ENCODE measurements at places on chromosomes 3 and 15.

DNA sequence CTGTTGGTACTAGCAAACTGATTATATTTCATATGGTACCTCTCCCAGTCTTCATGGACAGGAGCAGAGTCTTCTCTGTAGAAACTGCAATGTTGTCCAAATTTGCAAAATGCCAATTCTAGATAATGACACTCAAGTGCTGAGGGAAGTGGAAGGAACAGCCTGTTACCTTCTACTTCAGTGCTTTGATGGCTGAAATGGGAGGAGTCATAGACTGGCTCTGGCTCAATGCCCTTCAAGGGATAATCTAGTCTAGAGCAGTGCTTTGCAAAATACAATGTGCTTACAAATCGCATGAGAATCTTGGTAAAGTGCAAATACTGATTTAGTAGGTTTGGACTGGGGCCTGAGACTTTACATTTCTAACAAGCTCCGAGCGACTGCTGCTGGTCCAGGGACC, 51.7 kb upstream of the ACP3 start:
- no peak for DNase-seq

DNA sequence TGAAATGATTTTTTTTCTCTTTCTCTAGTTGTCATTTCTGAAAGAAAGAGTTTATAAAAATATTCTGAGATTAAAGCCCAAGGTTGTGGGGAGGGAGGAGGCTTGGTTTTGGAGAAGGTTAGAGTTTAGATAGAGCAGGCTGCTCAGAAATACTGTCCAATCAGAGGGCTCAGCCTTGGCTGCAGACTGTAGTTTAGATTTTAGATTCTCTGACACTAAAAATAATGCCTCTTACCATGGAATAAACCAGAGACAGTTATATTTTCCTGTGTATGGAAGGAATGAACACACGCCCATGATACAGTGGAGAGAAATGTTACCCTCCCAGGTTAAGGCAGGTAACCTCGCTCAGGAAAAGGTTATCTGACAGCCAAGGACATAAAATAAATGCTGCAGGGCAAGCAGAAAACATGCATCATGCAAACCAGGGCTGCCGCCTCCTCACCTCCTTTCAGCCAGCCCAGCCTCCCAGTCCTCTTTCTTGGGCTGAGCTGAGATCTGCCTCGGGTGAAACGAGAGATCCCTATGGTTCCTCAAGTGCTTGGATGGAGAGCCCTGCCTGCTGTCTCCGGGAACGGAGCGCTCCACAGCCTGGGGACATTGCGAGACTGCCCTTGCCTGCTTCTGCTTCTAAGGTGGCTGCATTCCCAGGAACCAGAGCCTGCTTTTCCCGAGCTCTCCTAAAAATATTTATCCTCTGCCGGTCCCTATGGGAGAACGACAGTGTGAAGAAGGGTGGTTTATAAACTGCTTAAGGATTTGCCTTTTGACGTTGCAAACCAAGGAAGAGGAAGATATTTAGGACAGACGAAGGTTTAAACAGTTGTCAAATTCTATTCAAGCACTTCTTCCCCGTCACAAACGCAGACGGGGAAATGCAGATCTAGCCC, 848 bp downstream of the NCEH1 start:
- DNase-seq = peak; percentile 35

DNA sequence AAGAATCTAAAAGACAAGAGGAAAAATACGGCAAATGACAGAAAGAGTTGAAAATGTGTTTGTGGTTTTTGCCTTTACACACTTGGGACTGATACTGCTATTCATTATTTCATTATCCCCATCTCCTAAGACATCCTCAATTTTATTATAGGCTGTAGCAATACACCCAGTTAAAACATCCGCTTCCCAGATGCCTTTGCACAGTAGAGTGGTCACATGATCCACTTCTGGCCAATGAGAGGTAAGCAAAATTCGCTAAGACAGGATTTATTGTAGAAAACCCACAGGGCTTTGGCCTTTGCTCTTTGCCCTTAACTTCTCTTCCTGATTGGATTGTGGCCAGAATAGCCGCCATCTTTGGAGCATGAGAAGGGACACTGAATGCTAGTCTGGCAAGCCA, 53.2 kb upstream of the BOC start:
- DNase-seq = no peak

DNA sequence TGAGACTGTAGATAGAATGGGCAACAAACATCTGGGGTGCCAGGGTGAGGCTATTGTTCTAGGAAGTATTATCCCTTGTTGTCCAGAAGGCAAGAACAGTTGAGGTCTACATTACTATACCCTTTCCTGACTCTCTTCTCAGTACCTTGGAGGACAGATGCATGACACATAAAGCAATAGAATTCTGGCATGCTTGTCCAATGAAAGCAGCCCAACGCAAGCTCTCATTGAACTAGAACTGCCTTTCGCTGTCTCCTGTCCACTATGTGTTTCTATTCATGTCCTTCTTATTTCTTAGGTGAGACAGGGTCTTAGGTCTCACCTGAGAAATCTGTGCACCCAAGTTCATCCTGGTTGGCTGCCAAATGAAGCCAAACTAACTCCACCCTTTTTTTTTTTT, 68.6 kb downstream of the TGFBR2 start:
- no peak for DNase-seq

- DNase-seq = no peak
Measured at GRCh38 chr3:113602836-113603235, 70.5 kb downstream of the SIDT1 start.

DNA sequence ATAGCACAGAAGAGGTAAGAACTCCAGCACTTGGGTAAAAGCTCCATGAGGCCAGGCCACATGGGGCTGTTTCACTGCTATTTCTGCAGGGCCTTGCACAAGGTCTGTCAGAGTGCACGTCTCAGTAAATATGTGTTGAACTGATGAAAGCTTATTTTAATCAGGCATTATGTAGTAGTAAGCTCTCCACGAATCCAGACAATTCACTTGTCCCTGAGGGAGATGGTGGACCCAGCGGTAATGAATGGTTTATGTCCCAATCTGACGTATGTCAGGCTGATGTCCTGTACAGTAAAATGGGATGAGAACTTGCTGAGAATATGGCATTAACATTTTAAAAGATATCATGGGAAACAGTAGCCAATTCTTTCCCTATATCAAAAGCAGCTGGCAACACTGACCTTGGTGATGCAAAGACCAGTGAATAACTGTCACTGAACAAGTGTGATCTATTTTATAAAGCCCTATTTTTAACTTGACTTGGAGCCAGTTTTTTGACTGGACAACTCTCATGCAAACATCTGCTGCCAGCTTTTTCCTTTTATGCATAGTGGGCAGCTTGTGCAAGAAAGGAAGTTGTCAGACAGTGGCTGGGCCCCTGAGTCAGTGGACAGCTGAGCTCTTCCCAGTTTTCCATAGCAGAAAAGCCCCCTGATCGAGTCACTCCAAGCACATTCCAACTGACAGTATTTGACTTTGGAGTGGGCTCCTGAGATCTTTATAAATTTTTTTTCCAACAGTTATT, 519.8 kb upstream of the MDFIC2 start:
- DNase-seq = peak; percentile 86

DNA sequence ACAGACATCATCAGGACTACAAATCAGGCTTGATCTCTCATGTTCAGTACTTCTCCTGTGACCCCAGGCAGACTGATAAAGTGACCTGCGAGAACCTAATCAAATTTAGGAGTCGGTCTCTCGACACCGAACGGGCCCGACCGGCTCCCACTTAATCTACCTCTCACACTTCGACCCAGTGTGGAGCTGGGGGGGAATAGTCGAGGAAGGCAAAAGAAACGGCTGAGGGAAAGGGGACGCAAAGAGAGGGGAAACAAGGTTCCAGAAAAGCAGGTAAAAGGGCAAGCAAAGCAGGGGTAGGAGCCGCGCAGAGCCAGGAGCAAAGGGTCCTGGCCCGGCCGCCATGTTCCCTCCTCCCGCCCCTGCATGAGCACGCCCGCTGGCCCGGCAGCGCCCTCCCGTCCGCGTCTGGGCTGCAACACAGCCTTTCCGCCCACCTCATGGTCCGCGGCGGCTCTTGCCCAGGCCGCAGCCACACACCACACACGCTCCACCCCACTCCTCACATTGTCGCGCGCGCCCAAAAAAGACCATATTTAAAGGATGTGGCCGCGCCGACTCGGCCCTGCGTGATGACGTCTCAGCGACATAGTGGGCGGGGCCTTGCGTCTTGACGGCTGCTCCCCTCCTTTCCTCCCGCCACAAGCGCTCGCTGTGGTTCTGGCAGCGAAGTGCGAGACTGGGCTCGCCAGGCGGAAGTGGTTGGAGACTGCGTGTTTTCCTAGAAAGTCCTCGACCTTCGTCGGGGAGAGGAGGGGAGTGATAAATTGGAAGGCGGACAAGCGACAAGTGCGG, at the start of gene ICE2:
TSS of gene ICE2 (minus strand) at position 577 of the 795 bp plus-strand sequence. CDS start 1,165 bp downstream, outside the sequence.
- peak; percentile 97 for DNase-seq

- DNase-seq = no peak
Measured at GRCh38 chr15:93152360-93152759, 63.3 kb upstream of the RGMA start.

DNA sequence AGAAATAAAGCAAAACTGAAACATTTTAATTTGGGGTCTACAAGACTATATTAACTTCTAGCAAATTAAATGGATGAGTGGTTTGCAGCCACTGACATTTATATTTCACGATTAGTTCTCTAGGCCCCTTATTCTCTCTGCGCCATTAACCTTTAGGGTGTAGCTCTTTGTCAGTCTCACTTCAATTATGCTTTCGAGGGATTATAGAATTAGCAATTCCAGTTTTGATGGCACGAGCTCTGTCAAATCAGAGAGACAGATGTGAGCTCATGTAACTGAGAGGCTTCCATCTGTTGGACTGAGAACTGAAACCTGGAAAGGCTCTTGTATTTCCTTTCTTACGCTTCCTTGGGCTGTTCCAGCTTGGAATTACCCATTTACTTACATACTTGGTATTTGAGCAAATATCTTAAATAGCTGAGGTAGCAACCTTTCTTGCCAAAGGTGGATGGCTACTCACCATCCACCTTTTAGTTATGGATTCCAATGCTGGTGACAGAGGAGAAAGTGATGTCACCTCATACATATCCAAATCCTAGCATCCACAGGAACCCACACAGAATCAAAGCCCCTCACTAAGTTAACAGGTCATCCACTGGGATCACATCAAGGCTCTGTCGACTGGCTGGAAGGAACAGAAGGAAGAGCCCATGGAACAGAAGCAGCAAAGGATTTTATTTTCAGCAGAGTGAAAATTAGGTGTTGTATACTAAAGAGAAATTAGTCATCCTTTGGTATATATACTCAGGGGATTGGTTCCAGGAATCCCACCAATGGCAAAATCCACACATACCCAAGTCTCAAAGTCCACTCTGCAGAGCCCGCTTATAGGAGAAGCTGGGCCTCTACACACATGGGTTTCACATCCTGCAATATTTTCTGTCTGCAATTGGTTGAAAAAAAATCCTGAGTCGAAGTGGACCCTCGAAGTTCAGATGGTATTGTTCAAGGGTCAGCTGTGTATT, 20.8 kb downstream of the VGLL4 start:
- no peak for DNase-seq

- no peak for DNase-seq
Measured at GRCh38 chr15:84872009-84872910, 12.2 kb upstream of the SLC28A1 start.

DNA sequence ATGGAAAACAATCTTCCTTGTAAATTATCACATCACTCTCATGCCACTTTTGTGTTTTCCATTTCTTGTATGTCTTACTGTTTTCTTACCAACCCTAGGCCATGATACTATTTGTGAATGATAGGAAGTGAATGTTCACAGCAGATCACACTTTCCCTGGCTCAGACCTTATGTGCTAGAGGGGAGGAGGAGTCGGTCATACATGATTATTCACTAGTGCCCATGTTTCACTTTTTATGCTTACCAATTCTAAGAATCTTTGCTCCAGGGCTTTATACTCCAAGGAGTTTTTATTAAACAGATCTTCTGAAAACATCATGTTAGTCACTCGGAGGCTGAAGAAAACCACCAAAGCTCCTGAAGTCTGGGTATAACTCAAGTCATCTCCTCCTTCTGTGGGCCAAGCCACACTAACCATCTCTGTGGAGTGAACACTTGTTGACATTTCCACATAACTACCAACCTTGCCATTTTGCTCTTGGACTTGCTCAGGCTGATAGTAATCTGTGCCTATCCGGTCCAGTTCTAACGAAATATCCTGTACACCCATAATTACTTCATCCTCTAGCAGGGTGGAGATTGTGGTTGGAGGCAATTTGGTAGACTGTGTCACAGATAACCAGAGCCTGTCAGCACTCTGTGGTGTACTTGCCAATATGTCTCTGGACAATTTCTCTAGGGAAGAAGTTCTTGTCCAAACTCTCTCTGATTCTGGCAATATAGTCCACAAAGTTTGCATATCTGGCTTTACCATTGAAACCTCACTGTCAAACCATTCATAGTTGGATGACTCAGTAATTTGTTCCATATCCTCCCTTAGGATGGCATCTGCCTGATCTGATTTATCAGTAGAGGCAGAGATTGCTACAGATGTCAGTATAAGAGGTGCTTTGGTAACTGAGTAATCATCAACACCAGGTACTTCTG, 76.8 kb downstream of the IMPG2 start:
- peak; percentile 66 for DNase-seq
